ENCODE measurements at places on chromosomes 2 and 18. TPM values are rescaled to one million over a fixed set of nuclear protein-coding genes. Genes with fewer than 3 reads are reported as not detected.

The GREB1L gene
- 6.9 TPM for total RNA-seq

DNA sequence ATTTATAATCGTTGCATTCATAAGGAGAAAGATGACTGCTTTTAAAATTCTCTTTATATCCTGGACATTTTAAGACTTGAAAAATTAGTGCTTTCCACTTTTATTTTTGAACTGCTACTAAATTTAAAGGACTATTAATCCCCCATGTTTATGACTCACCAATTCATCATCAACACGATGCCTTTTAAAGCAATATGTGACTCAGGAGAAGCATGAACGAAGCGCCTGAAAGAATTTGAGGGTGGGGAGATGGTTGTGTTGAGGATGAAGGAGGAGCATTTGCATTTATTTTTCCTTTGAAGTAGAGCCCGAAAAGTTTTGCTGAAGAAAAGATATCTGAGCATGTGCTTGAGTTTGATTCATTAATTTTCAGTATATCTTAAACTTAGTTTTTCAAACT lies 192.2 kb upstream of the LRRTM1 start:
- no peak for DNase-seq

The NPPC gene
- 1.9 TPM for total RNA-seq

The MAPK4 gene
- total RNA-seq = 16.1 TPM

DNA sequence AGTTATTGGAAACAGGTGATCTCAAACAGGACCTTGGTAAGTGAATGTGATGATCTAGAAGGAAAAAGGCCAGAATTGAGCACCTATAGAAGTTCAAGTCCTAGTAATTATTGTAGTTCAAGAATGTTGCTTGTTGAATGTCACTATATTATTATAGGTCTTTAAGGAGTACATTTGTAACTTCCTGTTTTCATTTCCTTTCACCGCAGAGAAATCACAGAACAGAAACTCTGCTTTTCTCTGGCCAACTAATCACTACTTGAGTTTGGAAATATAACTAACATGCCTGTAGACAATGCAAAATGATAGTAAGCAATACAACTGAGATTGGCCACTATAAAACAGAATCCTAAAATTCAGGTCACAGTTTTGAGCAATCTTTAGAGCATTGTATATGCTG lies 61.8 kb upstream of the EFEMP1 start:
- DNase-seq = no peak

DNA sequence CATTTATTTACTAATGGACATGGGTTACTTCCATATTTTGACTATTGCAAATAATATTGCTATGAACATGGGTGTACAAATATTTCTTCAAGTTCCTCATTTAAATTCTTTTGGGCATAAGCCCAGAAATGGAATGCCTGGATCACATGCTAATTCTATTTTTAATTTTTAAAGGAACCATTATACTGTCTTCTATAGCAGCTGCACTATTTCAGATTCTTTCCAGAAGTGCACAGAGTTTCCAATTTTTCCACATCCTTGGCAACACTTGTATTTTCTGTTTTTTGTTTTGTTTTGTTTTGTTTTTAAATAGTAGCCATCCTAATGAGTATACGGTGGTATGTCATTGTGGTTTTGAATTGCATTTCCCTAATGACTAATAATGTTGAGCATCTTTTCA lies 8.5 kb upstream of the RALBP1 start:
- DNase-seq = no peak

- DNase-seq = no peak
Measured at GRCh38 chr2:116490511-116491145, 1323.9 kb upstream of the DDX18 start.

- no peak for DNase-seq
Measured at GRCh38 chr2:152864601-152865149, 146.3 kb downstream of the ARL6IP6 start.

GRCh38 chr2:158291544-158292180 lies 164.9 kb downstream of the CCDC148 start:
- no peak for DNase-seq
